ENCODE measurements at places on chromosomes 11 and 22.

DNA sequence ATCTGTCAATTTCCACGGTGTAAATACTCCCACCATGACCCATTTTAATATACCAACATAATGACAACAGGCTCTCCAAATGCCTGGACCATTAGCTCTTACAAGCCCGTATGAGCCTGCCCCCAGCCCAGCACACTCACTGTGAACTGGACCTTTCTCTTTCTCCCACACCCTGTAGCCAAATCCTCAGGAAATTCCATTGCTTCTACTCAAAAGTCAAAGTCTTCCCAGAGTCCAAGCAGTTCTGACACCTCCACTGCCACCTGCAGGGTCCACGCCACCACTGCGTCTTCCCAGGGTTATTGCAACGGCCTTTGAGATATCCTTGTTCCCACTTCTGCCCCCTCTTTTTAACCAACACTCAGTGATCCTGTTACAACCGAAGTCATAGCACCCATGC is 110.1 kb upstream of the ASPHD2 start:
- DNase-seq: peak; percentile 8

GRCh38 chr11:60924906-60925853 is 920 bp downstream of the TMEM132A start:
- no peak for DNase-seq

DNA sequence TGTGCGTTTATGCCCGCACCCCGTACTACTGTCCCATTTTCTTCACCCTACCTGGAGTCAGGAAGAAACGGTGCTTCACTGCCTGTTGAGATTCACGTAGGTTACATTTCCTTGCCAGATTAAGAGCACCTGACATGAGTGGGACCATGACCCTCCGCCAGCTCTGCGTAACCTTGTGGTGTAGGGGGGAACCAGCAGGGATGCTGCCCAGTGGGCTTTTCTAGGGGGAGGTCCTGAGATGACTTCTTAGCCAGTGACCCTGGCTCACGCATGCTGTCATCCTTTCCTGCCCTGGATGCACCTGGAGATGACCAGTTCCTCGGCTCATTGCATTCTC is 967 bp upstream of the ARVCF start:
- no peak for DNase-seq

DNA sequence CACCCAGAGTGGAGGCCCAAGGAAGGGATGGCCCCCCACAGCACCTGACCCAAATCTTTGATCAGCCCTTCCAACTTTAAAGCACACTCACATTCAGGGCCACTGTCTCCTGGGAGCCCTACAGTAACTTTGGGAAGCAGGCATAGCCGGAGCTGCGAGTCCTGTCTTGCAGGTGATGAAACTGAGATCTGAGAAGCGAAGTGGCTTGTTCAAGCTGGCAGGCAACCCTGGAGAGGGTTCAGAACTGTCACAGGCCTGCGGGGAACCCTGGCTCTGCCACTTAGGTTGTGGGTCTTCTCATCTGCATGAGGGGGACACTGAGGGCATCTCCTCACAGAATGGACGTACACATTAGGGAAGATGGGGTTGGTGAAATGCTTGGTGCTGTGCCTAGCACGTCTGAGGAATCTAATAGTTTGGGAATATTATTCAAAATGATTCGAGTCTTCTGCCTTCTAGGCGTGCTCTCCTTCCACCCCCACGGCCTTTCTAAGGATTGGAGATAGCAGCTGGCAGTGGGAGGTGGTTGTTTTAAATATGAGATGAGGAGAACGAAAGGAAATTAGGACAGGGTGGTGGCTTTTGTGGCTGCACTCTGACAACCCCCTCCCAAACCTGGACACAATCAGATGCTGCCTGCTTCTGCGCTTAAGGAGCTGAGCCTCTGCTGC is 18.8 kb upstream of the SUN2 start:
- peak; percentile 46 for DNase-seq

GRCh38 chr22:40027191-40028097 is 32.7 kb downstream of the FAM83F start:
- no peak for DNase-seq

DNA sequence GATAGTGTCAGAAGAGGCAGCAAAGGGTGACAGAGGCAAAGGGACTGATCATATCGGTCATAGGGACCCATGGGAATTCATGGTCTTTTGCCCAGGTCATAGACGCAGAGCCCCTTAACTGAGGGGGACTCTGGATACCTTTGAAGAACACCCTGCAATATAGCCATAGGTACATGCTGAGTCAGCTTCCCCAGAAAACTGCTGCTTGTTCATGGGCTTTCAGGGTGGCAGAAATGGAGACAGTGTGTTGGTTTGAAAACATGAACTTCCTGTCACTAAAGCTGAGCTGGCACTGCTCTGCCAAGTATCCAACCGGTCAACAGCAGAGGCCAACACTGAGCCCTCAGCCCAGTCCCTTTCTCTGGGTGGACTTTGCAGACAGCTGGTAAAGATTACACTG is 114.2 kb downstream of the EFCAB6 start:
- no peak for DNase-seq

- DNase-seq: no peak
Observed at GRCh38 chr22:20198557-20199319, 47.9 kb upstream of the CCDC188 start.

- no peak for DNase-seq
Observed at GRCh38 chr11:134086376-134086775, 17.5 kb downstream of the JAM3 start.

DNA sequence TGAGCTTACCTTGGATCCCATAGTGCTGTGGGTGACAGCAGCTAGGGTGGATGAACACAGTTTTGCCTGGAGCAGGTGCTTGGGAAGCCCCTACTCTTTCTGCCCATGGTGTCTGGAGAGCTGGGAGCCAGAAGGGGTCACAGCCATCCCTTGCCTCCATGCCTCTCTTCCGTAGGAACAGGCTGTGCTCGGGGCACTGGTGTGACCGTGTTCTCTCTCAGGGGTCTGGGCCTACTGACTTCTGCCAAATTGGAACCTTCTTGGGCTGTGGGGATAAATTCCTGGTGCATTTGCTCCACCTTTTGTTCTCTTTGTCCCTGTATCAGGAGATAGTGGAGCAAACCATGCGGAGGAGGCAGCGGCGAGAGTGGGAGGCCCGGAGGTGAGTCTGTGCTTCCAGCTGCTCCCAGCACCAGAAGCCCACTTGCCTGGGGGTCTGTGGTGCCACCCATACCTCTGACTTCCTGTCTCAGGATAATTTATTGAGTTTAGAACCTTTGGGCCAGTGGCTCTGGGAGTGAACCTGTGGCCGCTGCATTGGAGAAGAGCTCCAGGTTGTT is 14.4 kb downstream of the CDC45 start:
- DNase-seq: no peak

DNA sequence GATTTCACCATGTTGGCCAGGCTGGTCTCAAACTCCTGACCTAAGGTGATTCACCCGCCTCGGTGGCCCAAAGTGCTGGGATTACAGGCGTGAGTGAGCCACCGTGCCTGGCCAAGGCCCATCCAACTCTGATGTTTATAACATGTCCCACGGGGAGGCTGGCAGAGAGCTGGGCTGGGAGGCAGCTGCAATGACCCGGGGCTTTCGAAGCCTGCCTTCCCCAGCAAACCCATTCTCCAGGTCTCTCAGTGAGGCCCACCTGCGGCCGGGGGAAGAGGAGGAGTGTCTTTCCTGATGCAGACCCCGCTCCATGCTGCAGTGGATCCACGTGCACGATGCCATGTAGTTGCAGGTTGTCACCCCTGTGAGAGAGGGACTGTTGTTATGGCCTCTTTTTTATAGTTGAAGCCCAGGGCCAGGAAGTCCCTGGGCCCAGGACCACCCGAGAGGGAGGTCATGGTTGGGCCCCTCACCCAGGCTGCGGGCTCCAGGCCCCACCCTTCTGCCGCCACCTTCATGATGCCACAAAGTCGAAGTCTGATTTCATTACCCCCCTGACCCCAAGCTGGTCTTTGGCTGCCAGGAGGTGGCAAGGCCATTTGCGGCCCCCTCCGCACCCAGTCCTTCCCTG is 38.3 kb downstream of the KCNJ4 start:
- no peak for DNase-seq

- DNase-seq: no peak
Observed at GRCh38 chr11:13238879-13239514, 38.6 kb upstream of the BMAL1 start.

DNA sequence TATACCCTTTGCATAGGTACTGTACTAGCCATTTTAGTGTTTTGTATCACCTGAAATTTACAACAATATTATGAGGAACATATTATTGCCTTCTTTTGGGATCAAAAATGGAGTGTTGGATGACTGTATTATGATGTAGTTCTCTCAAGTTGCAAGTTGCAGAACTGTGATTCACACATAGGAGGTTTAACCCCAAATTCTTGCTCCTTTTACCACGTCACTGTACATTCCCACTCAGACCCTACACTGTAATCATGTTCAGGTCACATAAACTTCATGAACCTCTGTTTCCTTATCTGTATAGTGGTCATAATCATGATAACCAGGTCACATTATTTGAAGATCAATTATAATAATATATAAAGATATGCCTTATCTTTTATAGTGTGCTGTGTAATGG is 925.1 kb upstream of the TENM4 start:
- DNase-seq: no peak

DNA sequence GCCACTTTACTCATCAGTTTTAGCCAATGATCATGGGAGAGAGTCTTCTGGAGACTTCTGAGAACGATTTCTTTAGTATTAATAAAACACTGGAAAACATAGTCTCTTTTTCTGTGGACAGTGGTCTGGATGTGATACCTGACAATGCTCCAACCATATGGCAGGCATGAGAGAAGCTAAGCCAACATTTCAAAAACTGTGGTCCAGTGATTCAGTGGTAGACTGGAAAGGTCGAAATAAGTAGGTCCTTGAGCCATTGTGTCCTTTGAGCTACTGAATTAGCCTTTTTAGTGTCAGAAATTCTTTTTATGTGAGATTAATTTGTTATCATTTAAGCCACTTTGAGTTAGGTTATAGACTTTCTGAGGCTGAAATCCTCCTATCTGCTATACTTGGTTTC is 197.7 kb upstream of the CTSC start:
- no peak for DNase-seq

GRCh38 chr11:65060913-65061408 is 2.6 kb upstream of the NAALADL1 start:
- peak; percentile 8 for DNase-seq

GRCh38 chr11:18115360-18116127 is 9.7 kb upstream of the SAAL1 start:
- peak; percentile 61 for DNase-seq

DNA sequence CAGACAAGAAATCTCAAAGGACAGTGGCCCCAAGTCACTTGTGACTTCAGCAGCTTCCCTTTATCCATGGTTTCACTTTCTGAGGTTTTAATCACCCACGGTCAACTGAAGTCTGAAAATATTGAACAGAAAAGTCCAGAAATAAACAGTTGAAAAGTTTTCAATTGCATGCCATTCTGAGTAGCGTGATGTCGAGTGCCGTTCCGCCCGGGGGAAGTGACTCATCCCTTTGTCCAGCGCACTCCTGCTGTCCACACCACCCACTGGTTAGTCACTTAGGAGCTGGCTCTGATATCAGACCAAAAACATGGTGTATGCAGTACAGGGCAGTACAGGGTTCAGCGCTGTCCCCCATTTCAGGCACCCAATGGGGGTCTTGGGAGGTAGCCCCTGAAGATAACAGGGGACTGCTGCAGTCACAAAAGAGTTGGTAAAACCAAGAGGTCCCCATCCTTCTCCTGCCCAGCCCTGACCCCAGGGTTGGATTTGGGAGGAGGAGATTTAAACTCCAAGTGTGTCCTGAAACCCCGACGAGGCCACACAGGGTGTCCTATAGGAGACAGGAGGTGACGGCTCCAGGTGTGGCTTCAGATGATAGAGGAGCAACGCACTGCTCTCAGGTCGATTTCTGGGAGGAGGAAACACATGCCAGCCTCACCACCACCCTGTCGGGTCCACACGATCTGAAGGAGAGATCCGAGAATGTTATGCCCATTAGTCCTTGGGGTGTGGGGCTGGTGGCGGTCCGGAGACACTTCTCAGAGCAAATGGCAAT is 390.1 kb downstream of the CTTN start:
- DNase-seq: peak; percentile 79

- DNase-seq: no peak
Observed at GRCh38 chr11:6132431-6132830, 24.9 kb downstream of the OR56B4 start.

GRCh38 chr11:20363149-20363499 is 390 bp upstream of the HTATIP2 start:
- no peak for DNase-seq

DNA sequence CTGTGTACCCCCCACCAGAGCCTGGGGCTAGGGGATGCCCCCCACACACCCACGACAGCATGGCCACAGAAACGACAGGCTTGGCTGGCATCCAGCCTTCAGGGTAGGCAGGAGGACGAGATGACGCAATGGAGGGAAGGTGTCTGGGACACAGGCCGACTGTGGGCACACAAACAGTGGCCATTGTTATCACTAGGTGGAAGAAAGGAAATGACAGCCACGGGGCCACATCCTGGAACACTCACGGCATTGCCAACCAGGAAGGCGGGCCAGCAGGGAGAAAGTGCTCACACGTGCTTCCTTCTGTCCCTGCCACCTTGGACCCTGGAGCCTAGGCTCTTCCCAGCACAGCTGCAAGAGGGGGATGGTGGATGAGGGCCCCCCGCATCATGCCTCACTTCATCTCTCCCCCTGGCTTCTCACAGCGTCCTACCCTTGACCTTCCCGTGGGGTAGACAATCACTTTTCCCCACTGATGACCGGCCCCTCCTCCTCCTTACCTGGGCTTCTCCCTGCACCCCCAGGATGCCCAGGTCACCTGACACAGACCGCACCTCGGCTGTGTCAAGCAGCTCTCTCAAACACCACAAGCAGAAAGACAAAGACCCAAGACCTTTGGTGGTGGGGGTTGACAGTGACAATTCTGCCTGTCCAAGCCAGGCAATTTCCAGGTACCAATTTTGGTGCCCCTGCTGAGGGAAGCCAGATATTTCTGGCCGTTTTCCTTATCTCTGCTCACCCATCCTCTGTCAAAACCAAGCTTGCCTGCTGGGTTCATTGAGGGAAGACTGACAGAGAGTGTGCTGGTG is 8.6 kb downstream of the PLA2G6 start:
- DNase-seq: peak; percentile 80

DNA sequence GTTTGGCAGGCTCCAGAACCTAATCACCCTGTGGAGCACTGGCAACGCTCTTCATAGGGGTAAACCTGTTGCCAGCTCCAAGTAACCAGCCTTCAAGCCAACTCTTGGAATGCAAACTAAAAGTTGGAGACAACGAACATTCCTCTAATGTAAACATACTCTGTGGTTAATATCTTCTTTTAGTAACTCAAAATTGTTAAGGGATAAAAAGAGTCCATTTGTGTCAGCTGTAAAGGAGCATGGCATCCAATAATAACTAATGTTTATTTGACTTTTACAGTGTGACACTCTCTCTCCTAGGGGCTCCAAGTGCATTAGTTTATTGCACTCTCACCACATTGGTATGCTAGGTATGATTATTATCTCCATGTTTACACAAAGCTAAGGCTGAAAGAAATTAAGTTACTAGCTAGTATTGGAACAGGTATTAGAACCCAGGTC is 31.0 kb upstream of the AMOTL1 start:
- no peak for DNase-seq

- DNase-seq: peak; percentile 49
Observed at GRCh38 chr11:20363500-20364340, at the start of gene HTATIP2. HTATIP2 (plus strand) TSS chr11:20363714; CDS start chr11:20364238, 524 bp downstream.

GRCh38 chr22:19239464-19239863 is 52.1 kb downstream of the CLTCL1 start:
- no peak for DNase-seq

- DNase-seq: no peak
Observed at GRCh38 chr11:102457865-102458264, 5.3 kb upstream of the TMEM123 start.

GRCh38 chr11:125371431-125371935 is 124.6 kb downstream of the FEZ1 start:
- no peak for DNase-seq
